Bone marrow (tissue), 2 donors: ENCODE measurements at places on chromosomes 7 and 10.

DNA sequence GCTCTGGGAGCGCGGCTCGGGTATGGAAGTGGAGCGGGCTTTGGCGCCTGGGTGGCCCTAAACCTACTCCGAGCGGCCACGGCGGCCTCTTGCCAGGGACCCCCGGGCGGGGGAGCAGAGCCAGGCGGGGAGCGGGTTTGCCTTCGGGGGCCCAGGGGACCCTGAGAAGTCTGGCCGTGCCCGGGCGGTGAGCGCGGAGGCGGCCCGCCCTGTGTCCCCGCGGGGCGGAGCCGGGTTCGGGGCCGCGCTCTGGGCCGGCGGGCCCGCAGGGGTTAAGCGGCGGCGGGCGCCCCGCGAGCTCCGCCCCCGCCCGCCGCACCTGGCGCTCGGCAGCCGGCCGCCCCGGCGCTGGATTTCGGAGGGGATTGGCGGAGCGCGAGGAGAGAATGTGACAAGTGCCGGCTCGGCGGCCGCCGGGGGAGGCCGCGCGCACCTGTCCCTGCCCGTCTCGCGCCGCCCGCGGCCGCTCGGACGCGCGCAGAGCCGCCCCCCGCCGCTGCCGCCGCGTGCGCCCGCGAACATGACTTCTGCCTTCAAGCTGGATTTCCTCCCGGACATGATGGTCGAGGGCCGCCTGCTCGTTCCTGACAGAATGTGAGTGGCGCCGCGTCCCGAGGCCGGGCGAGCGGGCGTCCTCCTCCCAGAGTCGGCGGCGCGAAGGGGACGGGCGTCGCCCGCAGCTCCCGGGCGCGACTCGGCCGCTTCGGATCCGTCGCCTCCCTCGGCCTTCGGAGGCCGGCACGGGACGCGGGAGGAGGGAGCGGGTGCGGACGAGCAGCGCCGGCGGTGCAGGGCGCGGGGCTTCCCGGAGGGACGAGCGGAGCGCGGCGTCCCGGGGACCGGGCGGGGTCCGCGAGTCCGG, at the start of gene CELF2:
TSS of gene CELF2 (plus strand) at position 303 of the 862 bp plus-strand sequence. CDS start at position 521, 218 bp downstream.
- DNase-seq = peak; percentile 10

DNA sequence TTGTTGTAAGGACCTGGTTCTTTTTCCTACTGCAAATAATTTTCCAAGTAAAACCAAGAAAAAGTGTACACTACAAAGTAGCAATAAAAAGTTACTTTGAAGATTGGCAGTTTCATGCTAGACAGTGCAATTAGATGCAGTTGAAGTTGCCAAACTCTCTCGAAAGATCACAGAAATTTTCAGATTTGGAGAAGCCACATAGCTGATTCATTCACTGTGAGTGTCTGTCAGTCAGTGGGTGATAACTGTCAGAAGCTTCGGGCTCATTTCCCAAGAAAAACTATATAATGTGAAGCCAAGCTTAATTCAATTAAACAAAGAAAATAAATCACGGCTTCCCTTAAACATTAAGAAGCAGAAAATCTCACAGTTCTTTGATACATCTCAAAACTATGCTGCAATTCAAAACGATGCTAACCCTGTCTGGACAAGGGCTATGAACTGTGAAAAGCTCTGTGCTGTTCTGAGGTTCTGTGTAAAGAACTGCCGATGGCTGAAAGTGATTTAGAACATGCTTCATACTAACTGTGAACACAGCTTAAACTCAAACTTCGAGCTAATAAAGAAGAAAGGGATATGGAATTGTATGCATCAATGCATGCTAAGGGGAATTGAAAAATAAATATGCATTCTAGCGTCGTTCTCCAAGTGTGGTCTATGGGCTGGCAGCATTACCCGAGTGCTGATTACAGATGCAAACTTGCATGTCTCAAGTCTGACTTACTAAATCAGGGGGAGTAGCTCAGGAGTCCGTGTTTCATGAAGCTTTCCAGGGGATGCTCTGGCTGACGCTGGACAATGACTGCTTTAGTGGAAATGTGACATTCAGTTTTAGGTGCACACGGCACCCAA, 557.4 kb downstream of the CALN1 start:
- DNase-seq = no peak

- DNase-seq = no peak
Measured at GRCh38 chr7:144854839-144855424, 19.1 kb upstream of the TPK1 start.

- DNase-seq = peak; percentile 18
Measured at GRCh38 chr10:5710859-5711258, 26.2 kb downstream of the TASOR2 start.

DNA sequence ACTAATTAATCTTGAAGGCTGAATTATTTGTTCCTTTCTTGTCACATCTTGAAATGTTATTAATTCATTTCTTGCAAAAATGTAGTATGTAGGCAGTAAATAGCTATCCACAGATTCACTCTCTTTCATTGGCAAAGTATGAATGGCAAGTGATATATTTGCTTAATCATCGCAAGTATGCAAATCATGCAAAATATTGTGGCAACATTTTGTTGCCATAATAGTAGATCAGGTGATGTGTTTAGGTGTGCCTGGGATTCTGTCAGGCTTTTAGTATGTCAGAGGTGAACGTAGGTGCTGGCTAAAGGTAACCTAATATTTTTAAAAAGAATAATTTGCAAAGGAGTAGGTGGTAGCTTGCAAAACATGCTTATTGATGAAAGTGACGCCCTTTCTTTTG, 5.9 kb downstream of the MAP3K8 start:
- DNase-seq = no peak

DNA sequence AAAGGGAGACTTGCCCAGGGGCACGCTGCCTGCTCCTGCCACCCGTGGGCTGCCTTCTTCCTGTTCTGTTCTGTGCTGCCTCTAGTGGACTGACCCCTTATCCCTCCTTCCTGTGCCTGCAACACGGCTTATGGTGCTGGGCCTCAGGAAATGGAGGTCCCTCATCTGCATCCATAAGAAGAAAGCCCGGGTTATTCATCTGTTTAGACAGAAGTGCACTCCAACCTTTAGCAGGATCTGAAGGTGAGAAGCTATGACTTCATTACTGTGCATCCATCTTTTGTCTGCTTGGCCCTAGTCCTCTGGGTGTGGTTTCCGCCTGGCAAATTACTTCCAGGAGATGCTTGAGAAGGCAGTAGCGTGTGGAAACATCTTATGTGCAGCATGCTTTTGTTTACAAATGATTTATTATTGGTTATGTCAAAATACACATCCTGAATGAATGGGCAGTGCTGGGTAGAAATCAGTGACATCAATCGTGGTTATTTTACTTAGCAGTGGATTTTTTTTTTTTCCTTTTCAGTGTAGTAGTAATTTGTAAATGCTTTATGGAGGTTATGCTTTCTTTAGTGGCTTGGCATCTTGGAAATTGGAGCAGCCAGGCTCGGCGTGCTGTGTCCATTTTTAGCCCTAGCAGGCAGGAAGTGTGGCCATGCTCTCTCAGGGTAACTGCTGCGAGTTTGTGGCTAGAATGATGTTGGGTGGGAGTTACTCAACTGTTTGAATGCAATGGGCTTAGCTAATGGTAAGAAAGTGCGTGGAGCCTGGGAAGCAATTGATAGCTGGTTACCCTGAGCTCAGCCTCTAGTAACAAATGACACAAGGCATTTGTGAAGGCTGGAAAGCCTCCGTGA, 12.7 kb downstream of the PTPRE start:
- no peak for DNase-seq

DNA sequence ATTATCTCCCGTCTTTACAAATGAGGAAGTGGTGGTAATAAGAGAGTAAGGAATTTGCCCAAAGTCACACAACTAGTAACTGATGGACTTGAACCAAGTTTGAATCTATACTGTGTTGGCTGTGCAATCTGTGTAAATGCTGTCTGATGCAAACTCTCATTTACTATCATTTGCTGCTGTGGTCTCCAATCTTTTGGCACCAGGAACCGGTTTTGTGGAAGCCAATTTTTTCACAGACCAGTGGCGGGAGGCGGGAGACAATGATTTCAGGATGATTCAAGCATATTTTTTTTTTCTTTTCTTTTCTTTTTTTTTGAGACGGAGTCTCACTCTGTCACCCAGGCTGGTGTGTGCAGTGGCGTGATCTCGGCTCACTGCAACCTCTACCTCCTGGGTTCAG, 450.0 kb upstream of the FZD8 start:
- DNase-seq = no peak

GRCh38 chr7:2171855-2172254, 60.9 kb downstream of the MAD1L1 start:
- no peak for DNase-seq

DNA sequence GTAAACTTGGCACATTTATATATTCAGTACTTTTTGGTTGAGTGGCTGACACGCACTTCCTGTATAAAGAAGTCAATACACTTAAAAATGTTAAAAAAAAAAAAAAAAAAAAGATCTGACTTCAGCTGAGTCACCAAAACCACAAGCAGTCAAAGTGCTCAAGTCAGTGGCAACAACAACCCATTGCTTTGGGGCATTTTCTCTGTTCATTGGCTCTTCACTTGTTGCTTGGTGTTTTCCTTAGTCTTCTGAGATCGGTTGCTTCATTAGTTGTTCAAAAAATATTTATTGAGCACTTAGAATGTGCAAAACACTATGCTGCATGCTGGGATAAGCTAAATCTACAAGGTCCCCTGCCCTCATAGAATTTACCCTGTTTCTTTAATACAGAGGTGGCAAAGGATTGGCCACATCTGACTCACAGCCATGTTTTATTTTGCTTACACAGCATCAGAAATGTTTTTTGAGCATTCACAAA, 63.7 kb downstream of the ZNRF2 start:
- peak; percentile 89 for DNase-seq

DNA sequence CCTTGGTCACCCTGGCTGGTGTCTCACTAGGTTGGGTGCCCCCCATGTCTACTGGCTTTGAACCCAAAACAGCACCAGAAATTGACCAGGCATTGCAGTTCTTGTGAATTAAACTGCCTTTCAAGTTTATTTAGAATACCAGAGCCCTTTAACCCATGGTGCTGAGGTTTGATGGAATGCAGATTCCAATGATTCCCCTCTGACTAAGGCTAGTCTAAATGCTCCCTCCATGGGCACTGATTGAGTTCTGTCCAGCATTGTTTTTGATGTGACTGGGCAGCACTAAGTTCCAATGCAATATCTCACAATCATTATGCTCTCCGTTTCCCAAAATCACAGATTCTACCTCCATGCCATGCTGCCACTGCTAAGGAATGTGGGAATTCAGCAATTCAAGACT, 1047.4 kb upstream of the LRRN3 start:
- no peak for DNase-seq

DNA sequence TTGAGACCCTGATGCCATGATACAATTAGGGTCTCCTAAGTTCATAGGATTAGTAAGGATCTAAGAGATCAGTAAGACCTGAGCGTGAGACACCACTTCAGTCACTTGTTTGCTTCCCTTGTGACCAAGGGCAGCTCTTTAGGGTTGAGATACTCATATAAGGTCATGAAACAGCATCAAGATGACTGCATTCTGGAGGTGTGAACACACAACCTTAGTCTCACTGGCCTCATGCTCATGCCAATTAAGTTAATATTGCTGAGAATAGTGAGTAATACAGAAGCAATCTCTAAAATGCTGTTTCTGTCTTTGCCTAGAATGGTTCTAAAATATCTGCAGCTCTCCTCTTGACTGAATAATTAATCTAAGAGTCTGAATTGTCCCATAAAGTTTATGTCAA, 39.6 kb upstream of the KLHL7 start:
- DNase-seq = no peak

GRCh38 chr7:1964913-1965578, 267.7 kb downstream of the MAD1L1 start:
- DNase-seq = no peak

DNA sequence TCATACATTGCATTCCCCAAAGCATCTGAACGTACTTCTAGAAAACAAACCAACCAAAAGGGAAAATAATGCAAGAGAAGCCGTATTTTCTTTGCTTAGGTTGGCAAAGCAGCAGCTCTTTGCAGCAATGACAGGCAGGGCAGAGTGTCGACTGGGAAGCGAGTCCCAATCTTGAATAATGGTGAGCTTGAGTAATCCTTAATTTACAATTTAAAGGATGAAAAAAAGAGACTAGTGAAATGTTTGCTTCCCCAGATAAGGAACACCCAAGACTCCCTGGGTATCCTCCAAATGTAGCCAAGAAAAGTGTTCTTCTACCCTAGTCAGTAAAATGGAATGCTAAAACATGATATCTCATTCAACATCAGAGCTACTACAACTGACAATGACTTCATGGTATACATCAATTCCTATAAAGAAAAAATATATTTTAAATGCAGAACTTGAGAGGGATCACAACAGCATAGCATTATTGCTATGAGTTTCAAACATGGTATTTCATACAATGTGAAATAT, 32.0 kb downstream of the GPAM start:
- no peak for DNase-seq

DNA sequence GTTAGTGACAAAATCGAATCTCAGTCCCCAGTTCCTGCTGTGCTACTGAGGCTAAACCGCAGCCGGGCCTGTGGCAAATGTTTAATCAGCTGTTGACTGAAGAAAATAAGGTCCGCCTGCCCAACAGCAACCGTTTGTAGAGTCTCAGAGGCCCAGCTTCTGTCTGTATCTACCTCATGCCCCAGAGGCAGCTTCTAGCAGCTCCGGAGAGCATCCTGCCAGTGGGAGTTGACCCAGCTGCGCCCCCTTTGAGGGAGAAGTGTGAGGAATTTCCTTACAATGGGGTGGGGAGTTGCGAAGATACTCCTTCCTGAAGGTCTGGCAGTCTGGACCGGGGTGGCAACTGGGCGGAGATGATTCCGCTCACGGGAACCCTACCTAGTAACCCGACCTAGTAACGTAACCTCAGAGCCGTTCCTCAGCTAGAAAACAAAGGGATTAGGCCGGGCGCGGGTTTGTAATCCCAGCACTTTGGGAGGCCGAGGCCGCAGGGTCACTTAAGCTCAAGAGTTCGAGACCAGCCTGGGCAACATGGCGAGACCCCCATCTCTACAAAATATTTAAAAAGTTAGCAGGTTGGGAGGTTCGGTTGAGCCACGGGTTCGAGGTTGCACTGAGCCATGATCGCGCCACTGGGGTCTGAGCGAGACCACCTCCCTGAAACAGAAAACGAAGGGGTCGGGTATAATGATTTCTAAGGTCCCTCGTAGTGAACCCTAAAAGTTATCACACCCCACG, 846 bp upstream of the ZNF775 start:
- DNase-seq = peak; percentile 43

DNA sequence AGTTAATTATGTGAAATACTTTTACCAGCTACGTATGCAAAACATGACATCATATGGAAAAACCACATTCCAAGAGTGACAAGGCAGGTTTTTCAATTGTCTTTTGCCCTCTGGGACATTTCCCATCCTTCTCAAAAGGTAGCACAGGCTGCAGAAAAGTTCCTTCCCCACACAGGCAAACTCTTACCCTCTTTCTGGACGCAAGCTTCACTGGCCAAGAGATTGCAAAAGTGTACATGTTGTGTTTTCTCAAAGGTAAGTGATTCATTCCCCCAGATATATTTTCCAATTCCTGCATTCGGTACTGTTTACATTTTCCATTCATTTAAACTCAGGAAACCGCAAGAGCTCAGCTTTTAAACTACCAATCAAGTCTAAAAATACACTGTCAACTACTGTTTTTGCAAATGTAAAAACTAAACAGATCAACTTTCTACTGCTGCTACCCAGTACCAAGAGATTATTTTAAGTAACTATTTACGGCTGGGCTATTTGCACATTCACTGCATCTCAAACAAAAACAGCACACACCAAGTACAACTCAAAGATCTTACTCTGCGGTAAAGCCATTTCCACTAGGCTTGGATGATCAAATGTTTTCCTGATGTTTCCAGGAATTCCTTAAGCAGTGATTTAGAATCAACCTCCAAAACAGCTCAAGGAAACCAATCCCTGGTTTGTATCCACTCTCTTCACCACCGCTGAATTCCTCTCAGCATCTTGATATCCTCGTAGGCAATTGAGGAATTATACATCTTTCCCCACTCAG, 233.6 kb upstream of the CCDC6 start:
- no peak for DNase-seq

- DNase-seq = no peak
Measured at GRCh38 chr10:29649561-29650551, 15.1 kb upstream of the SVIL start.
